Skeletal muscle tissue (tissue), 5 donors: ENCODE measurements at places on chromosomes 16 and 17. TPM values are rescaled to one million over a fixed set of nuclear protein-coding genes. Genes with fewer than 3 reads are reported as not detected.

GALK1 gene
- total RNA-seq, result 29.2 TPM

OTOP2 gene
- total RNA-seq, result not detected

CDT1 gene
- total RNA-seq, result 6.3 TPM

FAM171A2 gene
- total RNA-seq, result 38.6 TPM

EPX gene
- total RNA-seq, result 0.52 TPM

SPN gene
- 1.0 TPM for total RNA-seq

GJD3 gene
- total RNA-seq, result 0.52 TPM

CAVIN1 gene
- total RNA-seq, result 238 TPM

MMP28 gene
- total RNA-seq, result 4.2 TPM

SENP3 gene
- total RNA-seq, result 31.3 TPM

KCNH4 gene
- not detected for total RNA-seq

PLD6 gene
- 4.2 TPM for total RNA-seq

KRT27 gene
- not detected for total RNA-seq

TAC4 gene
- total RNA-seq, result 2.1 TPM

CNTD1 gene
- total RNA-seq, result 1.0 TPM

TRPV3 gene
- 0.52 TPM for total RNA-seq

HERPUD1 gene
- 76.2 TPM for total RNA-seq

SLC5A11 gene
- total RNA-seq, result not detected

FOXF1 gene
- total RNA-seq, result not detected

ABCA8 gene
- 116 TPM for total RNA-seq

SOCS3 gene
- 15.7 TPM for total RNA-seq

ADAM11 gene
- 0.52 TPM for total RNA-seq
